A549 treated with Hydrocortisone at 1 μM for 4 hours (cell line): ENCODE measurements at places on chromosomes 13 and 19. TPM values are rescaled to one million over a fixed set of nuclear protein-coding genes. Genes with fewer than 3 reads are reported as not detected.

The FAM216B gene
- total RNA-seq: not detected in 5 replicates

The OR4F17 gene
- not detected in 5 replicates for total RNA-seq

The CLDN10 gene
- total RNA-seq: 0.10 to 0.34 TPM (median 0.16 TPM) in 5 replicates

The RCBTB2 gene
- total RNA-seq: 0.90 to 1.4 TPM (median 0.96 TPM) in 5 replicates

The ZNF610 gene
- not detected in 5 replicates for total RNA-seq

The CFD gene
- 8.2 to 22.5 TPM (median 20.7 TPM) in 5 replicates for total RNA-seq

The AMER2 gene
- not detected in 5 replicates for total RNA-seq

The SHD gene
- total RNA-seq: 0.07 TPM in 1 of 5 replicates, not detected in the others

The IGFL3 gene
- 0.35 to 0.39 TPM in 2 of 5 replicates, not detected in the others for total RNA-seq

The AP2A1 gene
- 49.2 to 57.2 TPM (median 53.4 TPM) in 5 replicates for total RNA-seq

The CYP4F2 gene
- 0.06 to 0.17 TPM (median 0.17 TPM) in 4 of 5 replicates, not detected in the other for total RNA-seq

The CGB8 gene
- total RNA-seq: 1.4 to 3.7 TPM (median 2.8 TPM) in 5 replicates

The BEST2 gene
- total RNA-seq: 2.0 to 2.9 TPM (median 2.3 TPM) in 5 replicates
